Lower leg skin (tissue), 4 donors: ENCODE measurements at places on chromosomes 11 and 22.
A peak's percentile ranks its signal among the peaks of the same experiment; 100 is the strongest.

GRCh38 chr22:39142088-39142680, 10.3 kb downstream of the CBX7 start:
- DNase-seq = no peak

DNA sequence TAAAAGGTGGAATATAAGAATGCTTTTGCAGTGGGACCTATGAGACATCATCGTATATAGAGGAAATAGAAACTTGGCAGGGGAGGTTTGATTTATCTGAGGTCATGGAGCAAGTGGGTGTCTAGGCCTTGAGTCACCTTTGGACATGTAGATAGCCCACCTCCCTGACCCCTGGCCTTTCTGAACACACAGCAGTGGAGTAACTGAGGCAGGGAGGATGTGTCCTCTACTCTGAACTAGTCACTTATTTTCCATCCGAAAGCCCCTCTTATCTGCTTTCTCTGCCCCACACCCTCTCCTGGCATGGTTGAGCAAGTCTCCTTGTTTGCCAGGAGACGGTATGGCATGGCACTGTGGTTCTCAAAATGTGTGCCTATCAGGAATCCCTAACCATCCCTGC, 7.9 kb downstream of the CD82 start:
- no peak for DNase-seq

DNA sequence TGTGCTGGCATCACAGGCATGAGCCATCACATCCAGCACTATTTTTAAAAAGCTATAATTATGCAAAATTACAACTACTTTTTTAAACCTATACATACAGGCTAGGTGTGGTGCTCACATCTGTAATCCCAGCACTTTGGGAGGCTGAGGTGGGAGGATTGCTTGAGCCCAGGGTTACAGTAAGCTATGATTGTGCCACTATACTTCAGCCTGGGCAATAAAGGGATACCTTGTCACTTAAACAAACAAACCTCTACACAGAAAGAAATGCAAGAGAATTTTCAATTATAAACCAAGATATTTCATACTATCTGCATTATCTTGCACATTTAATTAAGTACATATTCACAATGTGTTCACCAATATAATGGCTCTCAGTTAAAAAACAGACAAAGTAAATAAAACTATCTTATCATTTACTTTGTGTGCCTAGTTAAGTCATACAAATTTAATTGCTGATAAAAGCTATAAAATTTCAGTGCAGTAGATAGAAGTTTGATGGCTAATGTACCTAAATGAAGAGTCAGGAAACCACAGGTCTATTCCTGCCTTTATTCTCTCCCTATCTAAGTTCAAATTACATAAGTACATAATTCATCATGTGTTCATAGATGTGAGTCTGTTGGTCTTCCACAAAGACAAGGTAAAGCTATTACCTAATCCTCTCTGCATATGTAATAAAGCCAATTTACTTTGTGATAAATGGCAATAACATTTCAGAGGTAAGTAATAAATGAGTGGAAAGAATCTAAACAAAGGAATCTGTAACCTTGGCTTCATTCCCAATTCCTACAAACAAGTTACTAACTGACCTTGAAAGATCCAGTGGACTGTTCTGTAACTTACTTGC, 9.0 kb upstream of the RDX start:
- no peak for DNase-seq

GRCh38 chr22:37677493-37677974, 2.1 kb downstream of the LGALS1 start:
- no peak for DNase-seq

- DNase-seq = no peak
Observed at GRCh38 chr11:73965076-73965763, 14.4 kb downstream of the DNAJB13 start.

DNA sequence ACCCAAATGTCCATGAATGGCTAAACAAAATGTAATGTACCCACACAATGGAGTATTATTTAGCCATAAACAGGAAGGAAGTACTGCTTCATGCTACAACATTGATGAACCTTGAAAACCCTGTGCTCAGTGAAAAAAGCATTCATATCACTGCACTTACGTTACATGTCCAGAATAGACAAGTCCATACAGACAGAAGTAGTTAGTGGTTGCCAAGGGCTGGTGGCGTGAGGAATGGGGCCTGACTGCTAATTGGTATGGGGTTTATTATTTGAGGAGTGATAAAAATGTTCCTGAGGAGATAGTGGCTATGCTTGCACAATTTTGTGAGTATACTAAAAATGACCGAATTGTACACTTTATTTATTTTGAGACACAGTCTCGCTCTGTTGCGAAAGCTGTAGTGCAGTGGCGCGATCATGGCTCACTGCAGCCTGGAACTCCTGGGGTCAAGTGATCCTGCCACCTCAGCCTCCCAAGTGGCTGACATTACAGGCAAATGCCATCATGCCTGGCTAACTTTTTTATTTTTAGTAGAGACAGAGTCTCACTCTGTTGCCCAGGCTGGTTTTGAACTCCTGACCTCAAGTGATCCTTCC, 7.7 kb upstream of the SYVN1 start:
- no peak for DNase-seq

DNA sequence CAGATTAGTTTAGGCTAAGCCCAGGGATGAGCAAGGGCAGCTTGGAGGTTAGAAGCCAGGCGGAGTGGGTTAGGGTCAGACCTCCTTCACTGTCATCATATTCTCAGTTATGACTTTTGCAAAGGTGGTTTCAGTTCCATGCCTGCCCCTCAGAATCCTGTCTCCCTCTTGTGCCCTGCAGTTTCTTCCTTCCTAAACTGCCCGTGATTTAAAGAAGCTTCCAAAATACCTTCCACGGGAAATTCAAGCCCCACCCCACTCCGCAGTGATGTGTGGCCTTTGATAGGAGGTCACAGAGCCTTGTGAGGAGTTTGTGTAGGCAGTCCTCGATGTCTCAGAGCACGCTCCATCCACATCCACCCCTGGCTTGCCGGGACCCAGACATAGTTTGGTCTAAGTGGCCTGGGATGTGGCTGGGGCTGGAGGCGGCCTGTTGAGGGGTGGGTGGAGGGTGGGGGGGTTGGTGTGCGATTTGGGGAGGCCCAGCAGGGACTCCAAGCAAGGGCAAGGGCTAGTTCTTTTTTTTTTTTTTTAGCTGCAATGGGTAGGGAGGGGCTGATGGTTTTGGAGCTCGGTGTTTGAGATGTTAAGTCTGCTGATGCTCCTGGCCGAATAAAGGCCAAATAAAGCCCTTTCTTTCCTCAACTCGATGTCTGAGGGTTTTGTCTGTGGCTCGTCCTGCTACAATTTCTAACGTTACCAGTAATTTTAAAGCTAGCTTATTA, 1.6 kb upstream of the IFITM1 start:
- no peak for DNase-seq

DNA sequence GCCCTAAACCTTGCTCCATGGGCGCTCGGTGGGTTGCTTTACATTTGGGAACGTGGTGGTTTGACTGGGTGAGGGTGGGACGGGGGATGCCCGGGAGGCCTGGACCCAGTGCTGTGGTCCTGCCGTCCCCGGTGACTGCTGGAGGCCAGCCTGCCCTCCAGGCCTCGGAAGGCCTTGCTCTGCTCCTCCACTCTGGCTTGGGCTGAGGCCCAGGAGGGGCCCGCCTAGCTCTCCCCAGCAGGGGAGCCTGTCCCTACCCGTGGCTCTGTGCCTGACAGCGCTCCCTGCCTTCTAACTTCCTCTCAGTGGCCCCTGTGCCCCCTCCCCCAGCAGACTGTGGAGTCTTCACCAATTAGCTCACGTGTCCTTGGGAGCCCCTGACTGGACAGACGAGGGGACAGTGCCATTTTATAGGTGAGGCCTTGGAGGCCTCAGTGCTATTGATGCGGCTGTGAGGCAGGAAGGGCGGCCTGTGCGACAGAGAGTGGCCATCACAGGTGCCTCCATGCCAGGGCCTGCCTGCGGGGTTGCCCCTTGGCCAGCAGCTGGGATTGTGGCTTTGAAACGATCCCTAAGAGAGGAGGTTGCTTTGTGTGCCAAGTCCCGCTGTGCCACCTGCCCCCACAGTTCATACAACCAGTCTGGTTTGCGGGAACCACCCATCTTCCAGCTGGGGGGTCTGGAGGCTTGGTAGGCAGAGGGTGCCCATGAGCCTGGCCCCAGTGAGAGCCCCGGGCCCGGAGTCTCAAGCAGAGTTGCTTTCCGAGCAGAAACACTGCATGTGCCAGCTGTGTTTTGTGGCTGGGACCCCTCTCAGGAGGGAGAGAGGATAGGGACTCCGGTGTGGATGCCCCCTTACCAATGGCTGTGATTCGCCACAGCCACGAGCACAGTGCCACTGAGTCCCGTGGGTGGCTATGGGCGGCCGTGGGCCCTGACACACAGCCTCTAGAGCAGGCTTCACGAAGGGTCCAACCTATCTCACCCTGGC, 17.7 kb downstream of the TPCN2 start:
- no peak for DNase-seq

DNA sequence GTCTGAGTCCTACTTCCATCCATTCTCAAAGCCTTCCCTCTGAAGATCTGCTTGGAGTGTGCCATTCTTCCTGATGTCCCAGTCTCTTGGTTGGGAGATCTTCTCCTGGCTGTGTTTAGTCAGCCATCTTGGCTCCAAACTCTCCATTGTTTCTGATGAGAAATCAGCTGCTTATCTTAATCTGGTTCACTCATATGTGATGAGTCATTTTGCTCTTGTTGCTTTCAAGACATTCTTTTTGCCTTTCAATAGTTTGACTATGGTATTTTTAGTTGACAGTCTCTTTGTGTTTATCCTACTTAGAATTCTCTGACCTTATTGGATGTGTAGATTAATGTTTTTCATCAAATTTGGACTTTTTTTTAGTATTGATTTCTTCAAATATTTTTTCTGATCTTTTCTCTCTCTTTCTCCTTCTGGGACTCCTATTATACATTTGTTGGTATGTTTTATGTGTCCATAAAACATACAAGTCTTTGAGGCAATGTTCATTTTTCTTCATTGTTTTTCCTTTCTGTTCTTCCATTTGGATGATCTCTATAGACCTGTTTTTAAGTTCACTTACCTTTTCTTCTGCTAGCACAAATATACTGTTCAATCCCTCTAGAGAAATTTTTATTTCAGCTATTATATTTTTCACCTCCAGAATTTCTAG, 77.2 kb upstream of the CLPB start:
- no peak for DNase-seq

GRCh38 chr11:70328556-70328955, 58.1 kb downstream of the PPFIA1 start:
- no peak for DNase-seq

DNA sequence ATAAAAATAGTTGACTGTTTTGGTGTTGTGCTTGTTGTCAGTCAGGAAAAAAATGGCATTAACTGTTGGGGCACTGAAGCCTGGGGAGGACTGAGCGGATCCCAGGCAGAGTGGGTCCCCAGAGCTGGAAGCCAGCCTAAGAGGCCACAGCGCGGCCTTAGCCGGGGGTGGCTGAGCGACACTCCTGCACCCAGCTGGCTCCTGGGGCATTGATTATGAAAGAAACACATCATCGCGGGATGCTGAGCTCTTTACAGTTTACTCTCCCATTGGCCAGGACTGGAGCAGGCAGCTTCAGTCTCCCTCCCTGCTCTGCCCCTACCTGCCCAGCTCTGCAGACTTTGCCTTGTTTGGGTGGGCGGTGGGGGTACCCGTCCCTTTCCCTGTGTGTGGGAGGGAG, 121.5 kb downstream of the ST3GAL4 start:
- DNase-seq = no peak

DNA sequence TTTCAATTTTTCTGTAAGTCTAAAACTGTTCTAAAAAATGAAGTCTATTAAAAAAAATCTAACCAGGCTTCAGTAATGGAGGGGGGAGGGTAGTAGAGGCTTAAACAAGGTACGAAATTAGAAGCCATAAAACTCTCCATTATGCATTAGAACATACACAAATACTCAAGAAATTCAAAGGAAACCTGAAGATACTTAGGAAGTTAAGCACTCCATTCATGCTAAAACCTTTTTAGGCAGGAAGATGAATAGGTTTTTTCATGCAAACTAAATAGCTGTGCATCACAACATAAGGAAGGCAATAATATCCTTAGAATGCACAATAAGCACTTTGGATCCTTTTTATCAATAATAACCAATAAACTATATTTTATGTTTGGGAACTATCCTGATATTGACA, 2.4 kb downstream of the RAB6A start:
- DNase-seq = no peak

DNA sequence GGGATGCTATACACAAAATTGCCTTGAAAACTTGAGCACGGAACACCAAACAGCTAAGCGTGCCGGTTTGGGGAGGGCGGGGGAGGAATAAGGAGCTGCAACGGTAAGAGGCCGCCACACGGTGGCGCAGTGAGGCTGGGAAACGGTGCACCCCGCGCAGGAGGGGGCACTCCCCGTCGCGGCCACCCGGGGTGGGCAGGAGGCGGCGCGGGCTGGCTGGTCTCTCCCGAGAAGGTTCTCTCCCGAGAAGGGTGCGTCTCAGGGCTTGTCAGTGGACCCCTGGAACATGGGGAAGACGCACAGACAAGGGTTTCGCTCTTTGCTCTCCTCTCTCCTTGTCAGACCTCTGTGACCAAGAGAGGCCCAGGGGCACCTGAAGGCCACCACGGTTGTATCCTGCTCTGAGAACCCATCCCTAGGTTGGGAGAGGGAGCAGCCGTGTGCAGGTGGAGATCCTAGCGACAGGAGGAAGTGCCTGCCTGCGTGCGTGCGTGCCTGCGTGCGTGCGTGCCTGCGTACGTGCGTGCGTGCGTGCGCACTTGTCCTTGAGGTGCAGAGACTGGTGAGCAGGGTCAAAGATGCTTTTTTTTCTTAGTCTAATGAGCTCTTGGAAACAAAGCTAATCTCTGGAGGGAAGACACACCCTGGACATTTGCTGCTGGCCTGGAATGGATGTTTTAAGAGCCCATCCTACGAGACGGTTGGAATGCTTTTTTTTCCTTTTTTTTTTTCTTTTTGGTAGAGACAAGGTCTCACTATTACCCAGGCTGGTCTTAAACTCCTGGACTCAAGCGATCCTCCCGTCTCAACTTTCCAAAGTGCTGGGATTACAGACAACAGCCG, 18.1 kb upstream of the JAM3 start:
- no peak for DNase-seq

- peak; percentile 3 for DNase-seq
Observed at GRCh38 chr11:33646629-33647028, 54.0 kb downstream of the C11orf91 start.

DNA sequence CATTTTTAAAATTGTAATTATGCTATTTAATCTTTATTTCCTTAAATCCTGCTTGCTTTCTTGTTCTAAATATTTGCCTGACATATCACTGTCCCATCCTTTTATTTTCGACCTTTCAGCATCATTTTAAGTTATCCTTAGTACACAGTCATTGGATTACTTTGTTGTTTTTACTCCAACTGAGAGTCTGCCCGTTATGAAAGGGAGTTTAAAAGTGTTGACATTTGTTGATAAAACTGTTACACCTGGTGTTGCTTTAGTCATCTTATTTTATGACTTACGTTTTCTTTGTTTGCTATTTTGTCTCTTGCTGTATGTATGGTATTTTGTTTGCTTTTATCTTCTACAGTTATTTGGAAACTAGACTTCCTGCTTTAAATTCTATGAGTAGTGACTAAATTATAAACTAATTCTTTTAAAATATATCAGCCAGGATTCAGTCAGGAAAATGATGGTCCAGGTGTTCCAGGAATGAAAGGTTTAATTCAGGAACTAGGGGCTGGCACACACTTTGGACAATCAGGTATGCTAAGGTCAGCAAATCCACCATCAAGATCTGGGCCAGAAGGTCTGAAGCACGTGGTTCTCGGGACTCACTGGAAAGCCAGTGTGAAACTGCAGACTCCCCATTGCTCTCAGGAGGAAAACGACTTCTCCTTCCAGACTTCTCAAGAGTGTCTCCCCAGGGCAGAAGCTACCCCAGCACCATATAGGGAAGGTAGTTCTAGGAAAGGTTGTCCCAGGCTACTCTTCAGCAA, 86.0 kb downstream of the RASSF10 start:
- no peak for DNase-seq
